ENCODE measurements at places on chromosomes 1 and 21.
A peak's percentile ranks its signal among the peaks of the same experiment; 100 is the strongest.

GRCh38 chr1:220807726-220808125 lies 21.0 kb downstream of the MTARC1 start:
- no peak for DNase-seq

- DNase-seq: no peak
Observed at GRCh38 chr1:9836632-9836960, 12.8 kb upstream of the CLSTN1 start.

GRCh38 chr1:245397771-245398170 lies 243.0 kb downstream of the KIF26B start:
- no peak for DNase-seq

DNA sequence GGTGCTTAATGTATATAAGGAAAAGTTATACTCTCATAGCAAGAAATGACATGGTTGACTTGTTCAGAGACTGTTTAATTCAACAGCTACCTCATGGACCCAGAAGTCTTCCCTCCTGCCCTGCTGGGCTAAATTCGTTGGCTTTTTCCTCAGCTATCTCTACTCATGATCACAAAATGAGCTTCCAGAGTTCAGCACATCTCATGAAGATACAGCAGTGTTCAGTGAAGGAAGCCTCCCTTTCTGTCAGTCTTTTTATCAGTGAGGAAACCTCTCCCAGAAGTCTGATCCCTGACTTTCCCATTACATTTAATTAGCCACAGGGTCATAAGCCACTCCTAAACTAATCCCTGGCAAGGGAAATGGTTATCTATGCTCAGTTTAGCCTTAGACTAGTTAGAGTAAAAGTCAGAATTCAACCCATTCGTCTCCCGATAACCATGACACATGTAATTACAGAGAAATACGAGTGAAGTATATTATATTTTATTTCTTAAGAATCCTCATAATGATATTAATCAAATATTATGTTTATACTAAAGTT lies 97.5 kb downstream of the DENND1B start:
- DNase-seq: no peak

DNA sequence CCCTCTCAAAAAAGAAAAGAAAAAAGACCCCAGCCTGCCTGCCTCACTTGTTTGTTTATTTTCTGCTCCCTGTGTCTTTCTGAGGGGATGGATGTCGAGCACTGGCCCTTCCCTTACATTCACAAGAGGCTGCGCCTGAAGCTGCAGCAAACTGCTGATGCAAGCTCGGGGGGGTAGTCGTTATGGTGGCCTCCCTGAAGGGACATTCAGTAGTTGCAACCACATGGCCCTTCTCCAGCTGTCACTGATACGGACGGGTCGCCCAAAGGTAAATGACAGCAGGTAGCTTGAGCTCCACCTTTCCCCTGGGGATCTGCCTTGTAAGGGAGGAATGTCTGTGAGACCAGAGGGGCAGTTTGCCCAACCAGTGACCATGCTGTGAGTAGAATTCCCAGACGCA lies 17.7 kb downstream of the PLEKHM2 start:
- no peak for DNase-seq

GRCh38 chr1:223455470-223455869 lies 62.3 kb downstream of the CCDC185 start:
- no peak for DNase-seq

GRCh38 chr1:75542818-75543570 lies 67.9 kb downstream of the SLC44A5 start:
- no peak for DNase-seq

DNA sequence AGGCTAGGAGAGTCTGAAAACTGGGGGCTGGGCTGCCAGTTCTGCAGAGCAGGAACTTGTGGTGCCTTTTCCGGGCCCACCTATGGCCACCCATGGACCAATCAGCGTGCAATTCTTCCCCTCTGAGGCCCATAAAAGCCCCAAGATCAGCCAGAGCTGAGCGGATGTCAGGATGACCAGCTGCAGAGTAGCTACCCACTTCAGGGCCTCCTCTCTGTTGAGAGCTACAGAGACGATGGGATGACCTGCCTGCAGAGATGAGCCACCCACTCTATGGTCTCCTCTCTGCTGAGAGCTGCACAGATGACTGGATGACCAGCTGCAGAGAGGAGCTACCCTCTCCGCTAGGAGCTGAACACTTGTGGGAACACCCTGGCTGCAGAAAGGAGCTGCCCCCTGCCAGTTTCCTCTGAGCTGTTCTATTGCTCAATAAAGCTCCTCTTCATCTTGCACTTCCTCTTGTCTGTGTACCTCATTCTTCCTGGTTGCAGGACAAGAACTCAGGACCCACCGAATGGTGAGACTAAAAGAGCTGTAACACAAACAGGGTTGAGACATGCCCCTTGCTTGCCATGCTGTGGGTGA lies 12.8 kb upstream of the AADACL4 start:
- no peak for DNase-seq

DNA sequence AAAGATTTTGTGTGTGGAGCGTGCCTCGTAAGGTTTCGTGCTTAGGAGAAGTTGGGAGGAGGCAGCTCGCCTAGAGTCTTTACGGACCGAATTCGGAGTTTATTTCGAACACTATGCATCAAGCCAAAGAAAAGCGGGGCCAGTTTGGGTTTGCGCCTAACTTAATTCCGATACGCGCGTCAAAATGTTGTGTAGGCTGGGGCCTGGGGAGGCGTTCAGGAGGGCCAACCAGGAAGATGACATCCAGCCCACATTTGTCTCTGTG lies 6.4 kb downstream of the FOXD2 start:
- DNase-seq: no peak

DNA sequence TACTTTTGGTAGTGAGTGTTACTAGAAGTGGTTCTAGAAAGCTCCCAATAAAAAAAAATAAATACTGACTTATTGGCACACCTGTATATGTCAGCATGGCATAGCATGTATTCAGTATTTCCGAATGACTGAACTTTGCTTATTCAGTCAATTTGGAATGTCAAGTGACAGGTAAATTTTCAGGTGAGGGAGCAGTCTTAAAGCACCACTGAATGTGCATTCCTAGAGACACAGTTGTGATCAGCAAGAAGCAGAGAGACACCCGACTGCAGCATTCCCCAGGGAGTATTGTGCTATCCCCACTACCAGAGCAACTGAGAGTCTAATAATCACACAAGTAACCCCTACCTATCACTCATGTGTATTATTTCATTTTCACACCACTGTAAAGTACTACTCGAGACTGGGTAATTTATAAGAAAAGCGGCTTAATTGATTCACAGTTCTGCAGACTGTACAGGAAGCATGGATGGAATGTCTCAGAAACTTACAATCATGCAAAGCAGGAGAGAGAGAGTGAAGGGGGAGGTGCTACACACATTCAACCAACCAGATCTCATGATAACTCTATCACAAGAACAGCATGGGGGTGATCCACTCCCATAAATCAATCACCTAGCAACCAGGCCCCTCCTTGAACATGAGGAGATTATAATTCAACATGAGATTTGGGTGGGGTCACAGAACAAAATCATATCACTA lies 201.5 kb downstream of the TBX15 start:
- no peak for DNase-seq

- no peak for DNase-seq
Observed at GRCh38 chr1:15722836-15723532, 13.1 kb upstream of the SLC25A34 start.

DNA sequence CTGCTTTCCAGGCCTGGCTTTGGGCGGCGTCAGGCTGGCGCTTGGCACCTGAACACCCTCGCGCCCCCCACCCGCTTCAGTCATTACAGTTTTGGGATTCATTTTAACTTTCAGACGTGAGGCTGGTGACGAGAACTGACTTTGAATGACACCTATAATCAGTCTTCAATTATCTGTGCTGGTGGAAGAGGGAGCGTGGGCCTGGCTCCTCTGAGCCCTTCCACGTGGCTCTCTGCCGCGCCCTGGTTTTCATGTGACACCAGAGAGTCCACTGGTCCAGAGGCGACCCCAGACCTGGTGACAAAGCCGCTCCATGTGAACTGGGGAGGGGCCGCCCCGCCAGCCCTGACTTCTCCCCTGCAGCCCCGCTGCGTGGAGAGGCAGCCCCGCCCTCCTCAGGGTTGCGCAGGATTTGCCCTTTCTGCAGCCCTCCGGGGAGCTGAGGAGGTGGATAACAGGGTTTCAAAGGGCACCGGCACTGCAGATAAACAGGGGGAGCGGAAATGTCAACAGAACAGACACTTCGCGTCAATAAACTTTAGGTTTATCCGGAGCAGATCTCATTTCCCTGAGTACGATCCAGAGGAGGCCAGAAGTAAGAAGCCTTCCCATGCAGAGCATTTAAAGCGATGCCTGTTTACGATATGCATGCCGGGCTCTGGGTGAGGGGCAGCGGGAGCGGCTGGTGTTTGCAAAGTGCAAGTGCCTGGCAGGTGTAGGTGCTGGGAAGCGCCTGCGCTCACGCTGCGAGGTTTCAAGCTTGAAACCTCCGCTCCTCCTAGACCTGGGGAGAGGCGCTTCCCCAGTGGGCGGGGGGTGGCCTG lies 56.4 kb downstream of the AJAP1 start:
- DNase-seq: no peak

- no peak for DNase-seq
Observed at GRCh38 chr1:229047840-229048620, 222.9 kb upstream of the RAB4A start.

DNA sequence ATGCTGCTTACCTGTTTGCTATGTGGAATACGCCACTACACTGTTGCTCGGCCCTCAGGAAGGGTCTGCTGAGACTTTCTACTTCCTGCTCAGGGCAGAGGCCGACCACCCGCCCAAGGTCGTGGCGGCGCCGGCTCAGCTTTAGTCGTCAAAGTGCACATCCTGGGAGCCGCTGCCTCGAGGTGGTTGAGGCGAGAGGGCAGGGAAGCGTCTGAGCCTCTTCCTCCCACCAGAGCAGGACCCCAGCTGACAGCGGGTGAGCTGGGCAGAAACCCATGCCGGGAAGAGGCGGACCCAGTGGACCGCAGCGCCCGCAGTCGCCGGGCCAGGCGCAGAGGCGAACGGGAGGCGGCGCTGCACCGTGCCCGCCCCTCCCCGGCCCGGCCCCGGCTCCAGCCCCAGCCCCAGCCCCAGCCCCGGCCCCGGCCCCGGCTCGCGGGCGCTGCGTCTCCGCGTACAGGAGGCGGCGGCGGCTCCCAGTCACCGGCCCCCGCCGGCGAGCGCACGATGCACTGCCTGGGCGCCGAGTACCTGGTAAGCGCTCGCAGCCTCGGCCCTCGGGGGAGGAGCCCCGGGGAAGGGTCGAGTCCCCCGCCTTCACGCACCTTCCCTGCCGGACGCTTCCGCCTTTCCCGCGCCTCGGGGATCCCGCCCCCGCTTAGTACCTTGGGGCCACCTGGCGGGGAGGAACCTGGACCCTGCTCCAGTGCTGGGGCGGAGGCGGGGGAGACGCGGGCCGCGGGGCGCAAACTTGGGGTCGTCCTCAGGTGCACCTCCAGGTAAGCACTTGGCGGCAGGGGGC lies at the start of gene SLC44A3:
Gene SLC44A3 (plus strand): TSS at position 413 of the 802 bp plus-strand sequence. CDS start 95 bp downstream, at position 508.
- peak; percentile 67 for DNase-seq

DNA sequence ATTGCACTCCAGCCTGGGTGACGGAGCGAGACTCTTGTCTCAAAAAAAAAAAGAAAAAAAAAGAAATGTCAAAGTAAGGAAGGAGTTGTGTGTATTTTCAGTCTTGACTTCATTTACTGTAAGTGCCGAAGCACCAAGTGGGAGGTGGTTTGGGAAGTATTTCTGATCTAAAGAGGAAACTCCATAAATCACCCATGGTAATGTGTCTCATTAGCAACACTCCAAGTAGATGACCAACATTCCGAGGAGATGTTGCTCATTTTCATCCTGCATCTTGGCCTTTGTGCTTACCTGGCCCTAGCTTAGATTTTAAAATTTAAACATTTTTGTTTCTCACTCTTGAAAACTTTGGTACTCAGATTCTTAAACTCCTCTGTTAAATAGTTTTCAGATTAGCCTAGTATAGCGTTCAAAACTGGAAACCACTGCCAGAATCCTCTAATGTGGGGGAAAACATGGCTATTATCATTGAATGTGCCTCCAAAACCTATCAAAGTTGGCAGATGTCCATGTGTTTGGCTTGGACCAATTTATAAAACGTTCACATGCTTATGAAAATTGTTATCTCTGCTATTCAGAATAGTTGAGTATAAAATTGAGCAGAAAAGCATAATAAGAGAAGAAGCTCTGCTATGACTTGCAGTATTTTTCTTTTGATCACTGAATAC lies 110.4 kb downstream of the NFIA start:
- no peak for DNase-seq

DNA sequence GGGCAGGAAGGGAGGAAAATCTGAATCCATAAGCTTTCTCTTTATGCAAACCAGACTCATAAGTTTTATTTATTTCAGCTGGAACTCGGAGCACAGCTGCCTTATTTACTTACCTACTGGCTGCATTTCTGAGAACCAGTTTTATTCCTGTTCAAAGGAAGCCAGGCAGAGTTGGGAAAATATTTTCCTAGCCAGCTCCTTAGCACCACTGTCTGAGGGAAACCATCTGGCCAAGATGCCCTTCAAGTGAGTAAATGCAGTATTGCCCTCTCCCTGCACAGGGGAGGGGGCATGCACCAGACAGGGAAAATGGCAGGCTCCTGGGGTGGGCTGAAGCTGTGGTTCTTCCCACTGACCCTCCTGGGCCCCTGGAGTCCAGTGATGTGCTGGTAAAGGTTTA lies 28.9 kb upstream of the FMOD start:
- no peak for DNase-seq

GRCh38 chr1:244919320-244920282 lies 55.3 kb upstream of the HNRNPU start:
- no peak for DNase-seq

DNA sequence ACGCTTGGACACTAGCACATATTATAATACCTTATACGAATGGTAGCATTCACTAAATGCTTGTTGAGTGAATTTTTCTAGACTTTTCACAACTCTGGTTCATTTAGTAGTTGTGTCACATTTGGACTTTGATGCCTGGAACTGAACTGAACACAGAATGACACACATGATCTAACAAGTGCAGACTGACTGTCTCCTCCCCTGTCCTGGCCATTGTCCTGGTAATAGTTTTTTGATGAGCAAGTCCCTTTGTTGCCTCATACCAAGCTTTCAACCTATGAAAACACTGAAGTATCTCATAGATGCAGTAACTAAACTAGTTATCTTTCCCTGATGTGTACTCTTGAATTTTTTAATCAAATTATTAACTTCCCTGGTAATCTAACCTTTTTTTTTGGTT lies 66.4 kb downstream of the LRRC8D start:
- DNase-seq: peak; percentile 69

- no peak for DNase-seq
Observed at GRCh38 chr1:38740487-38740886, 119.1 kb downstream of the RRAGC start.

GRCh38 chr1:217274927-217275654 lies 355.8 kb downstream of the GPATCH2 start:
- no peak for DNase-seq

DNA sequence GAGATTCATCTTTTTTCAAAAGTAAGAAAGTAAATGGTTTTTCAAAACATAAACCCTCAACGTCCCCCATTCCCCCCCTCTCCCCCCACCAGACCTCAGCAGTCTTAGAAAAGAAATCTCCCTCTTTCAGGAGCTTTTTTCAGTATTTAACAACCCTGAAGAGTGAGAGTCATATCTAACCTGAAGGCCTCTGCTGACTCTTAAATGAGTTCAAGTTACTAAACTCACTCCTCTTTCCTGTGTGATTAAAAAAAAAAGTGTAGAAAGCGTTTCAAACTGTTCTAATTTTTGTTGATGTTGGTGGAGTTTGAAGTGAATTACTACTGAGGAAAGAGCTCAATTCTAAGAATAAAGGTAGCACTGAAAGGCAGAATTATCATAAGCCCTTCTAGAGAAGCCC lies 93.7 kb downstream of the VAV3 start:
- no peak for DNase-seq

Measured in AG08395 (cell line).